Upper lobe of left lung (tissue), 6 donors: ENCODE measurements at places on chromosomes 2 and 18. TPM values are rescaled to one million over a fixed set of nuclear protein-coding genes. Genes with fewer than 3 reads are reported as not detected.

DNA sequence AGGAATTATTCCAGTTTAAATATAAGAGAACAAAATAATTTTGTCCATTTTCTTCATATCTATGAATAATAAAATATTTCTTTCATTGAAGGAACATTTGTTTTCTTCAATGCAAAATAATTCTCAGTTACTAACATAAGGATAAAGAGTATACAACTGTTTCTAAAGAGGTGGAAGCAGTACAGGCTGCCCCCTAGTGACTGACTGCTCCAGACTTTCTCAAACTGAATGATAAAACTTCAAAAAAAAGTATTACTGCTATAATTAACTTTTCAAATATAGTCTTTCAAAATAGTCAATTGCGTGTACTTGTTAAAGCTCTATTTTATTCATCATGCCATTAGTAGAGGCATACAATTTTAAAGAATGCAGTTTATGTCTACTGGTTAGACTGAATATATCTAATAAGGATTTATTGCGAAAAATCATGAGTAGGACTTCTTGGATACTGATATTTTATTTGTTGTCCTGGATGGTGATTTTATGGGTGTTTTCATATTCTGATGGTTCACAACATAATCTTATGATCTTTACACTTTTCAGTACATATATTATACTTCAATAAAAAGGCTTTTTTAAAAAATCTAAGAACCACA is 100.1 kb downstream of the WDPCP start:
- H3K4me1 ChIP-seq, result no peaks in the 10 kb centered on the region
- DNase-seq, result no peak
- H3K27me3 ChIP-seq, result no peaks in the 10 kb centered on the region
- H3K27ac ChIP-seq, result no peak overlapping the region
- no peaks in the 10 kb centered on the region for H3K36me3 ChIP-seq

GRCh38 chr2:66041902-66042657 is 392.8 kb upstream of the MEIS1 start:
- no peaks in the 10 kb centered on the region for H3K27me3 ChIP-seq
- no peak overlapping the region for H3K27ac ChIP-seq
- no peak overlapping the region for H3K4me3 ChIP-seq
- no peaks in the 10 kb centered on the region for H3K4me1 ChIP-seq
- DNase-seq, result no peak

- H3K4me1 ChIP-seq, result no peaks in the 10 kb centered on the region
- no peak overlapping the region for H3K27ac ChIP-seq
- no peaks in the 10 kb centered on the region for H3K27me3 ChIP-seq
- no peak for DNase-seq
- no peaks in the 10 kb centered on the region for H3K36me3 ChIP-seq
These were observed 364.9 kb upstream of the TMEFF2 start for GRCh38 chr2:192559587-192559986.

GRCh38 chr18:45751766-45752165 is 27.8 kb downstream of the SLC14A1 start:
- DNase-seq, result no peak
- no peaks in the 10 kb centered on the region for H3K27me3 ChIP-seq
- H3K27ac ChIP-seq, result no peak overlapping the region
- H3K4me3 ChIP-seq, result no peak overlapping the region
- no peaks in the 10 kb centered on the region for H3K36me3 ChIP-seq
- peaks cover 5% of the 10 kb centered on the region for H3K4me1 ChIP-seq

PKDCC gene
- total RNA-seq, result 85.9 TPM

DNA sequence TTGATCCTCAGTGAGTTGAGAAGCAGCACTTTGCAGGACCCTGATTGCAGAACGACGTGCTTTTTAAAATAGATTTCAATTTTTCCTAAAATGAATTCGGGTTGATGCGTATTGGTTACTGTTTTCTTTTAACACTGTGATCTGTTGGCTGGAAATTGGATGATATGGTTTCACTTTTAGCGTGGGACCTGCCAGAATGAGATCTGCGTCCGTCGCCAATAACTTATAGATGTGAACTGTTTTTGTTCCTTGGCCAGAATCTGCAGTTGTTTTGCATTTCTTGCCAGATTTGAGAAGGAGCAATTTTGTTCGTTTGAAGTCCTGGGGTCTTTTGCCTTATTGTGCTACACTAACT is 703 bp downstream of the UGGT1 start:
- H3K27ac ChIP-seq, result peak overlapping the region; percentile 85
- no peaks in the 10 kb centered on the region for H3K36me3 ChIP-seq
- no peak for DNase-seq
- H3K27me3 ChIP-seq, result no peaks in the 10 kb centered on the region

GPR45 gene
- total RNA-seq, result not detected

- H3K27me3 ChIP-seq, result no peaks in the 10 kb centered on the region
- H3K36me3 ChIP-seq, result peaks cover 30% of the 10 kb centered on the region
- H3K4me1 ChIP-seq, result peaks cover 17% of the 10 kb centered on the region
- no peak overlapping the region for H3K4me3 ChIP-seq
- H3K27ac ChIP-seq, result peak overlapping the region; percentile 36
These were observed 203.8 kb downstream of the TNS1 start for GRCh38 chr2:217798743-217799562.

DNA sequence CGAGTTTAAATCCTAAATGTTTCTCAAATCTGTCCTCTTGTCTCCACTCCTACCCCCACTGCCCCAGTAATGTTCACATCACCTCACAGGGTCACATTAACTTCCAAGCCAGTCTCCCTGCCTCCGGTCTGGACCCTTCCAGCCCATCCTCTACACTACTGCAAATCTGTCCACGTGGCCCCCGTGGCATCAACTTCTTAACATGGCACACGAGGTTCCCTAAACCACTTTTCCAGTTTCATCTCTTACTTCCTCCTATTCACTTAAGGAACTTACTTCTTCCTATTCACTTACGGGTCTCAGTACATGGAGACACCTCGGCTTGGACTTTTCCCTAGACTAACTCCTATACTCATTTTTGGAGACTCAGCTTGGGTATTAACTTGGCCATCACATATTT is 27.0 kb downstream of the MRPL33 start:
- no peak overlapping the region for H3K4me3 ChIP-seq
- no peaks in the 10 kb centered on the region for H3K27me3 ChIP-seq
- no peak for DNase-seq
- H3K4me1 ChIP-seq, result peaks cover 24% of the 10 kb centered on the region
- no peaks in the 10 kb centered on the region for H3K36me3 ChIP-seq

CLEC4F gene
- 0.78 TPM for total RNA-seq

ZNF236 gene
- 9.0 TPM for total RNA-seq

SLC9A2 gene
- total RNA-seq, result 1.1 TPM

DYSF gene
- 72.7 TPM for total RNA-seq

ICOS gene
- 2.3 TPM for total RNA-seq

SOX11 gene
- not detected for total RNA-seq

DNA sequence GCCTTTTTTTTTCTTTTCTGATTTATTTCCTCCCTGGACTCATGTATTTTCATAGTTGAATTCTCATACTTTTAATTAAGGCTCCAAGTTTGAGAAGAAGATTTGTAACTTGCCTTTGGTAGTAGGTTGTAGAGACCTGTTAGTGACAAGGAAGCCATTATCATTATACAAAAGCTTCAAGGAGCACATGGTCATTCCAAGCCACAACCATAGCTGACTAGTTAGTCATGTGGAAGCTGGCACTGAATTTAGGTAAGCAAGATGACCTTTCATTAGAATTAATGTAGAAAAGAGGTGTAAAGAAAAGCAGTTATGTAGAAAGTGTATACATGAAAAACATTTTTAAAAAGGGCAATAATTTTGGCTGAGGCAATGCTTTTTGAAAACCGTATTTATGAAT is 89.7 kb downstream of the LRP1B start:
- H3K27ac ChIP-seq, result no peak overlapping the region
- no peaks in the 10 kb centered on the region for H3K4me1 ChIP-seq
- H3K4me3 ChIP-seq, result no peak overlapping the region
- no peaks in the 10 kb centered on the region for H3K36me3 ChIP-seq
- no peak for DNase-seq

- no peak overlapping the region for H3K4me3 ChIP-seq
These were observed 134.9 kb upstream of the ZNF236 start for GRCh38 chr18:76687304-76687962.

GRCh38 chr2:505941-506340 is 171.3 kb downstream of the TMEM18 start:
- DNase-seq, result no peak
- no peaks in the 10 kb centered on the region for H3K36me3 ChIP-seq
- H3K4me1 ChIP-seq, result no peaks in the 10 kb centered on the region
- no peak overlapping the region for H3K27ac ChIP-seq
- H3K27me3 ChIP-seq, result no peaks in the 10 kb centered on the region

ALKAL2 gene
- 14.0 TPM for total RNA-seq

DNA sequence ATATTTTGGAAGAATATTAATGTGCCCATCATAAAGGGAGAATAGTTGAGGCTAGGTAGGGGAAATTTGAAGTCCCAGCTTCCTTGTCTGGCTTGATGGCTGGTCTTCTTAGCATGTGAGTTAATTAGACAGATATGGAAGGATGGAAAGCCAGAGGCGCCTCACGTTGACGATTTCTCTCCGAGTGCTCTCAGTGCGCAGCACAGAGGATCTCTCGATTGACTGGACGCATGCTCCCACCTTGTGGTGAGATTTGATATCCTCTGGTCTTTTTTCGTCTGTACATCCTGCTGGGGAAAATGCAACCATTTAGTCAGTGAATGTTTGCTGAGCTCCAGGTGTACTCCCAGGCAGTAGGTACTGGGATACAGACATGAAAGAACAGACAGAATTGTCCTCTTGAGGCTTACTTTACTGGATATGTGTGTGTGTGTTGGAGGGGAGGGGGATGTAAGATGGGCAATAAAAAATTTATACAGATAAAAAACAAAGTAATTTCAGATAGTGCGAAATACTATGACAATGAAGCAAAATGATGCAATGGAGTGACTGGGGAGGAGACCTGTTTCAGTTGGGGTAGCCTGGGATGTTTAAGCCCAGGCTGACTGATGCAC is 66.9 kb upstream of the ZNG1B start:
- H3K27me3 ChIP-seq, result no peaks in the 10 kb centered on the region
- peak; percentile 76 for DNase-seq
- H3K36me3 ChIP-seq, result no peaks in the 10 kb centered on the region
- no peak overlapping the region for H3K27ac ChIP-seq
- H3K4me3 ChIP-seq, result no peak overlapping the region

DNA sequence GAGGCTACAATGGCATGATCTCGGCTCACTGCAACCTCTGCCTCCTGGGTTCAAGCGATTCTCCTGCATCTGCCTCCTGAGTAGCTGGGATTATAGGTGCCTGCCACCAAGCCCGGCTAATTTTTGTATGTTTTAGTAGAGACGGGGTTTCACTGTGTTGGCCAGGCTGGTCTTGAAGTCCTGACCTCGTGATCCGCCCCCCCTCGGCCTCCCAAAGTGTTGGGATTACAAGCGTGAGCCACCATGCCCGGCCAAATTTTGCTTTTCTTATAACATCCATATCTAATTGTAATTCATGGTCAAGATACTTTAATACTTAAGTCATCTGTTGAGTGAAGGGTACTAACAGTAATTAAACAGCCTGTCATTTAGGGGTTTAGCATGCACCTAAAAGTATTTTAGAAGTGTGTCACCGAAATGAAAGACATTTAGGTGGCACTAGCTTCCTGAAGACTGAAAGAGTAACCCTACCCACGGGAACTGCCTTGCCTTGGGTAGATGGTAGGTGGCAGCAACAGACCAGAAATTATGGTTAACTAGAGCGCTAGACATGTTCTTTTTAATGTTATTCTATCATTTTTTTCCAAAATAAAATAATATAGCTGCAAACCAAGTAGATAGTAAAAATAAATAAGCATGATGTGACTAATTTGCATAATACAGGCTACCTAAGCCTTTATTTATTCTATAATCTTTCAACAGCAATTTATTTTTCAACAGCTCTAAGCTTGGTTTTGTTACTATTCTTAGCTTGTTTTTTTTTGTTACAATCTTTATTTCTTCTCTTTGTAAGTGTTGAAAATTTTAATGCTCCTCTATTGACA is 8.6 kb upstream of the ACYP2 start:
- DNase-seq, result no peak
- no peak overlapping the region for H3K27ac ChIP-seq
- peaks cover 6% of the 10 kb centered on the region for H3K4me1 ChIP-seq
- no peak overlapping the region for H3K4me3 ChIP-seq
- H3K27me3 ChIP-seq, result no peaks in the 10 kb centered on the region
- H3K36me3 ChIP-seq, result no peaks in the 10 kb centered on the region

SULT1C2 gene
- total RNA-seq, result 7.7 TPM

KRTCAP3 gene
- 37.2 TPM for total RNA-seq

FAM110C gene
- 6.7 TPM for total RNA-seq

DNA sequence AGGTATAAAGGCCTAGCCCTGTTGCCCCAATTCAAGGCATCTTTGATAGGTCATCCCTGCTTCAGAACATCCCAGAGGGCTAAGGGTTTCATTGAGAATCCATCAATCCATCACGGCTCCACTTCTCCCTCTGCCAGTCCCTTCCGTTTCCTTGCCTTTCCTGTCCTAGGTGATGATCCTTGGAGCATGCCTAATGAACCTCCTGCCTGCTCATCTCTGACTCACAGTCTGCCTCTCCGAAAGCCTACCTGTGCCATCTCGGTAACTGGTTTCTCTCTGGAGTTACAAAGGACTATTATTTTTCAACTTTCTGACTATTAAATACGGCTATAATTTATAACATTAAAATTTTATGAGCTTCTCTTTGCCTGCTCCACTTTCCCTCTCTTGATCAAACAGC is 36.7 kb upstream of the OSBPL6 start:
- H3K4me3 ChIP-seq, result no peak overlapping the region
- no peaks in the 10 kb centered on the region for H3K27me3 ChIP-seq
- no peaks in the 10 kb centered on the region for H3K36me3 ChIP-seq
- no peaks in the 10 kb centered on the region for H3K4me1 ChIP-seq
- no peak for DNase-seq

TXNDC2 gene
- 0.49 TPM for total RNA-seq

CNRIP1 gene
- total RNA-seq, result 26.4 TPM

DNA sequence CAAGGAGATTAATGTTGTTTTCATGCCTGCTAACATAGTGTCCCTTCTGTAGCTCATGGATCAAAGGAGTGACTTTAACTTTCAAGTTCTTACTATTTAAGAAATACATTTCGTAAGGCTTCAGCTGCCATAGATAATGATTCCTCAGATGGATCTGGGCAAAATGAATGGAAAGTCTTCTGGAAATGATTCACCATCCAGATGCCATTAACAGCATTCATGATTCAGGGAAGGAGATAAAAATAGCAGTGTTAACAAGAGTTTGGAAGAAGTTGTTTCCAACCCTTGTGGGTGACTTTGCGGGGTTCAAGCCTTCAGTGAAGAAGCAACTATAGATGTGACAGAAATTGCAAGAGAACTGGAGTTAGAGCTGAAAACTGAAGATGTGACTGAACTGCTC is 17.0 kb downstream of the VRK2 start:
- no peak for DNase-seq
- H3K4me1 ChIP-seq, result no peaks in the 10 kb centered on the region
- H3K4me3 ChIP-seq, result no peak overlapping the region
- no peak overlapping the region for H3K27ac ChIP-seq

GRCh38 chr2:236744716-236745115 is 175.1 kb downstream of the ACKR3 start:
- H3K36me3 ChIP-seq, result no peaks in the 10 kb centered on the region
- H3K4me1 ChIP-seq, result peaks cover 11% of the 10 kb centered on the region
- H3K27ac ChIP-seq, result no peak overlapping the region
- H3K27me3 ChIP-seq, result no peaks in the 10 kb centered on the region
- no peak for DNase-seq
- H3K4me3 ChIP-seq, result no peak overlapping the region
